Stimulated activated CD4-positive, alpha-beta T cell treated with anti-CD3 and anti-CD28 coated beads, Interleukin-15, amount 100 ng/mL, for 24 hours (primary cell): ENCODE measurements at places on chromosomes 3 and 15.

DNA sequence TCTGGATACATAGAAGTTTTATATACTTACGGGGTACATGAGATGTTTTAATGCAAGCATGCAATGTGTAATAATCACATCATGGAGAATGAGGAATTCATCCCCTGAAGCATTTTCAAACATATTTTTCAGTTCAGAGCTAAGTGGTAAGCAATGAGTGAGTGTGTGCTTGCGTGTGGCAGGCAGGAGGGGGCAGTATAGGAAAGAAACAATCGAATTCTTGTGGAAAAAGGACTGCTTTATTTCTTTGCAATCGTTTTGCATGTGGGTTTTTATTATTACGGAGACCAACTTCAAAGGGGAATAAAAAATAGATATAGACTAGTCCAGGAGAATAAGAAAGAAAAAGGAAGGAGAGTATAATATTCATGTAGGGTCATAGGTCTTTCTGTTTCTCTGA is 271.6 kb downstream of the CHL1 start:
- DNase-seq: no peak

- no peak for DNase-seq
Measured at GRCh38 chr15:61888074-61888780, 172.0 kb downstream of the VPS13C start.

DNA sequence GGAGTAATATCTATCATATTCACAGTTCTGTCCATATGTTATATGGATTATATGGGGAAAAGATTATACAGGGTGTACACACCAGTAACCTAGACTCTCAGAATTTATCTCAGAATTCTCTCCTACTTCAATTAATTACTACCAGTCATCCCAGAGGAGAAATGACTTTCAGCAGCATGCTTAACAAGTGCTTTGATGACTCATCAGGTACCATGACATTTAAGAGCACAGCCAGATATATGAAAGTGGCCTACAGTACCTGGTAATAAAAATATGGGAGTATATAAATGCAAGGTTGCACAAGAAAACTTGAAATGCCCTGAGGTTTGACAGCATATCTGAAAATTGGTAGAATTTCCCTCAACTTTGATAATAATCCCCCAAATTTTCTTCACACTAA is 1273.0 kb downstream of the OTOL1 start:
- no peak for DNase-seq

- no peak for DNase-seq
Measured at GRCh38 chr15:31275331-31276262, 51.0 kb upstream of the KLF13 start.

GRCh38 chr3:10248984-10249748 is 907 bp downstream of the TATDN2 start:
- peak; percentile 88 for DNase-seq

GRCh38 chr3:71214797-71215196 is 368.7 kb downstream of the FOXP1 start:
- DNase-seq: no peak

DNA sequence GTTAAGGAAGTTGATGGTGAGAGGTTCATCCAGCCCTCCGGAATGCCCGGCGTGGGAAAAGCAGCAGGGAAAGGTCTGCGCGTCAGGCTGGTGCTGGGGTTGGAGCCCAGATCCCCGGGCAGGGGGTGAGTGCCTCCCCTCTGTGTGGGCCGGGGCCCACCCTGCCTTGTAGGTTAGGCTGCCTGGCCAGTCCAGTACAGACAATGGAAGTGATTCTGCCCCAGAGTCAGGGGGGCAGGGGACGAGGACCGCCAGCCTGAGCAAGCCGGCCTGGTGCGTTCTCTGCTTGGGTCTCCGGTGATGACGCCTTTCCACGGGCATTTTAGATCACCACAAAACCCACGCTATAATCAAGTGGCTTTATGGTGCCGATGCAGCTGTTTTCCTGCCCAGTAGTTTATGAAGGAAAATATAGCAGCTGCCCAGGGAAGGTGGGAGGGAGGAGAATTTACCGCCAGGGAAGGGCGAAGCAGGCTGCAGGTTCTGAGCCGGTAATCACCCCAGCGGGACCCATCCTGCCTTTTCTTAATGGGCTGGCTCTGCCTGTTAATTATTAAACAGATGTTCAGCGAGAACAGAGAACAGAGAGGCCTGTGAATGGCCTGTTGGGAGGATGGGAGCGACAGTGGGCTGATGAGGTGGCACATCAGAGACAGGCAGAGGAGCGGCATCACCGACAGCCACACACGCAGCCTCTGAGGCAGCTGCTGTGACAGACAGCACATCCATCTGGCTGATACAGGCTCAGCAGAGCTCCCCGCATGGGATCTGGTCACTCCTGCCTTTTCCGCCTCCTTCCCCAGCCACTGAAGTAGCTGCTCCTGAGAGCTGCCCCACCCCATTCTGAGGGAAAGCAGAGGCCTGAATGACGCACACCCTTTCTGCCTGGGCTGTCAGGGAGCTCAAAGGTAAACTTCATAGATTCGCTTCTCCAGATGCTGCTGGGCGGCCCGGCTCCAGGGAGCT is 35.2 kb downstream of the BDH1 start:
- DNase-seq: no peak

DNA sequence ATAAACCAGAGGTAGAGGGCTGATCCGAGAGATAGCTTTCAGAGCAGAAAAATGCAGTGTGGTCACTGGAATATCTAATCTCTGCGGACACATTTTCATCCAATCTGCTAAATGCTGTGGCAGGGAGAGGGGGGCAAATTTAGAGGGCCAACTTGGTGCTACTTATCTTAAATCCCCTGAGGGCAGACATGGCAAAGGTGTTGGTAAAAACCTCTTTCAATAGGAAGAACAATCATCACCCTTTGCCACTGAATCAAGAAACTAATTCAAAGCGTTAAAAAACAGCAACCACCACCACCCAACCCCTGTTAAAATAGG is 152.9 kb downstream of the MECOM start:
- DNase-seq: no peak

DNA sequence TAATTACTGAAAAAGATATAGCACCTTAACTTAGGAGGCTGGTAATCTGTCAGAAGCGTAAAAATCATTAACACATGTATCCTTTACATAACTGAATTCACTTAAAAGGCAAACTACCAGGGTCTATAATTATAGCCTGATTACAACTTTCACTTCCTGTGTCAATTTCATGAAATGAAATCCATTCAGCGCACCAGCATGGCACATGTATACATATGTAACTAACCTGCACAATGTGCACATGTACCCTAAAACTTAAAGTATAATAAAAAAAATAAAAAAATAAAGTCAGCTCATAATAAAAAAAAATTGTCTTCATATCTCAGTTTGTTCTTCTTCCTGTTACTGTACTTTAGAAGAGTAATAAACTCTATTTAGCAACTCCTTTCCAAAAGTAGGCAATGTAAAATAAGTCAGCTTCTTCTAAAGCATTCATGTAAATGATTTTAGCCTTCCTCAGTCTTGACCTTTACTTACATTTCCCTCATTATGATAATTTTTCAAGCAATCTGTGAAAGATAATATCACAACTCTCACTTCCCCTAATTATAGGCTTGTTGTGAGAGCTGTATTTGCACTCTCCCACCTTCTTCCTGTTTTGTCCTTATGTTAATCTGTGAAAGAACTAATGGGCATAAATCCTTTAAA is 50.1 kb downstream of the KBTBD8 start:
- DNase-seq: no peak

- no peak for DNase-seq
Measured at GRCh38 chr15:60251300-60252070, 146.3 kb downstream of the ANXA2 start.

- DNase-seq: no peak
Measured at GRCh38 chr15:72907733-72908132, 124.2 kb upstream of the ADPGK start.

DNA sequence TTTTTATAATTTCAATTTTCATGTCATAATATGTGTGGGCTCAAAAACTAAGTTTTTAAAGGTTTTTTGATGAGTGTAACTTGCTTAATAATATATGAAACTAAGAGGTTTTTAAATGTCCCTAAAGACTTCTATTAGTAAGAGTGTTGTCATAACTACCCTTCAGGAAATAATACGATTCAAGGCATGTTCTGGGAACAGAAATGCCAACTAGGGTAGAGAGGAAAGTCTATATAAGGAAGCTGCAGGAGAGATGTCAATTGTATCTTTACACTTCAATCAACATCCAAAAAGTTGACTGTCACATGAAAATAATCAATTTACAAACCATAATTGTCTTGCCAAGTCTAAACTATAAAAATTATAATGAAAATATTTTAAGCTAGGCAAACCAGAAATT is 76.3 kb downstream of the SMARCC1 start:
- DNase-seq: no peak

GRCh38 chr3:105322570-105323273 is 44.0 kb upstream of the ALCAM start:
- no peak for DNase-seq

DNA sequence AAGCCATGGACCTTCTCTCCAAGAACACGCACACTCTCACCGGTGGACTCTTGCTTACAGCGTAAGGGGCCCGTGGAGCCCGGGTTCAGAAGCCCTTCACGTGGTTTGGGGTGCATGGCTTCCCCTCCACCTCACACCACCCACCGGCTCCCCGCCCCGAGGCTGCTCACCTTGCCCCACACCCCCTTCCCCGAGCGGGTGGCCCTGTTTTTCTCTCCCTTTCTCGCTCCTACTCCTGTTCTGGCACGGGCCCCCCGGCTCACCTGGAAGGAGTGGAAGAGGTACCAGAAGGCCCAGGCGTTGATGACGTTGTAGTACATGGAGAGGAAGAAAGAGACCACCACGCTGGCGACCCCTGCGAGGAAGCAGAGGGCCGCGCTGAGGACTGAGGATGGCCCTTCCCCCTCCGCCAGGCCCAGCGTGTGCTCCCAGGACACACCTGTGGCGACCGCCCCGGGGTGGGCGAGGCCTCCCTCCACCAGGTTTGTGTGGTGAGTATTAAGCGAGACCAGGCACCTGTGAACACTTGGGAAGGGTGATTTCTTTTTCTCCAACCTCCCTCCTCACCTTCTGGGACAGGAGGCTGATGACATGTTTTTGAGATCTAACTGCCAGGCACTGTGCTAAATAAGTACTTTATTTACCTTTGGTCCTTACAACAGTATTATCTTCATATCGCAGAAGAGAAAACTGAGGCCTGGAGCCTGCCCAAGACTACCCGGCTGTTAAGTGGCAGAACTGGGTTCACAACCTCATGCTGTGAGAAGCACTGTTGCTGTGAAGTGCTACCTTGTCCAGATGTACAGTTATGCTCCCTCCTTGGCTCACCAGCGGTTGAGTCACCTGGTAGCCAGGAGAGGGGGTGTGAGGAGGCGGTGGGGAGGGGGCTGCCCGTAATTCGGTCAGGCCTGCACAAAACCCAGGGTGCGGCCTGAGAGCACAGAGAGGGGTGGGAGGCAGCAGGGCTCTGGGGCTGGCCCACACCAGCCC is 16.3 kb downstream of the SLC6A20 start:
- no peak for DNase-seq

GRCh38 chr3:196193133-196193735 is 18.0 kb downstream of the ZDHHC19 start:
- DNase-seq: no peak

- DNase-seq: no peak
Measured at GRCh38 chr15:69181424-69181823, 21.0 kb downstream of the GLCE start.

DNA sequence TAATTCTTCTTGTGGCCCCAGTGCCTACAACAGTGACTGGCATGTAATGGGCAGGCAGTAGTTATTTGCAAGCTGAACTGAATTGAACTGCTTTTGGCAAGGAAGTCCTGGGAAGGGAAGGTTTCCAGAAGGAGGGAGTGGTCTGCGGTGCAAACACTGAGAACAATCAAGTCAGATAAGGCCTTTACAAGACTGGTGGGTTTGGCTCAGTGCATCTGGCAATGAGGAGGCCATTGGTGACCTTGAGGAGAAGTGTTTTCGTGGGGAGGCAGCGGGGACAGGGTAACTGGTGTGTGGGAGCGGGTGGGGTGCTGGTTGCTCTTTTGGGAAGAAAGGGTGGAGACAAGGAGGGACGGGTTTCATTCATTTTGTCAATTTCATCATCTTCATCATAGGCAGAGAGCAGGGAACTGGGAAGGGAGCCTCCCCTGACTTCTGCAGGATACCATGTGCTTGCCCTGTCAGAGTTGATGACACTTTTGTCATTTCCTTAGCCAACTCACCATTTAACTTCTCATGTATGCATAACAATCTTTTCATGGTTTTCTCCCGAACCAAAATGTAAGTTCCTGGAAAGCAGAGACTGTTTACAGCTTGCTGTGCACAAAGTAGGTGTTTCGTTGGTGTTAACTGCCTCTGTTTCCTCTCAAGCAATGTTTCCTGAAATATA is 8.4 kb upstream of the EHD4 start:
- DNase-seq: no peak

DNA sequence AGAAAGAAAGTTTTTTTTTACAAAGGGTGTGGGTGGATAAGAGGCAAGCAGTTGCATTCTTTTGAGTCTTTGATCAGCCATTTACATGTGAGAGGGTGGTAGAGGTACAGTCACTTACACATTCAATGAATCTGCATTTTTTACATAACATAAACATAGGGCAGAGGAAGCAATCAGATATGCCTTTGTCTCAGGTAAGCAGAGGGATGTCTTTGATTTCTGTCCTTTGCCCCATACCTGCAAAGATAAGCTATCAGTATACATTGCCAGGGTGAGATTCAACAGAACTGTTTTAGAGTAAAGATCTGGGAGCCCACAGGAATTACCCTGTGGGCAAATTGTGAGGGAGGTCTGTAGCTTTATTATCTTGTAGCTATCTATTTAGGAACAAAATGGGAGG is 5.4 kb upstream of the PPP1R2 start:
- no peak for DNase-seq

GRCh38 chr3:127274200-127274760 is 13.6 kb downstream of the PRR20G start:
- no peak for DNase-seq

GRCh38 chr3:38610934-38611333 is 38.6 kb downstream of the SCN5A start:
- DNase-seq: no peak

GRCh38 chr15:101050623-101051290 is 131.6 kb downstream of the LRRK1 start:
- DNase-seq: no peak
